ENCODE measurements at places on chromosomes 5 and 9.

DNA sequence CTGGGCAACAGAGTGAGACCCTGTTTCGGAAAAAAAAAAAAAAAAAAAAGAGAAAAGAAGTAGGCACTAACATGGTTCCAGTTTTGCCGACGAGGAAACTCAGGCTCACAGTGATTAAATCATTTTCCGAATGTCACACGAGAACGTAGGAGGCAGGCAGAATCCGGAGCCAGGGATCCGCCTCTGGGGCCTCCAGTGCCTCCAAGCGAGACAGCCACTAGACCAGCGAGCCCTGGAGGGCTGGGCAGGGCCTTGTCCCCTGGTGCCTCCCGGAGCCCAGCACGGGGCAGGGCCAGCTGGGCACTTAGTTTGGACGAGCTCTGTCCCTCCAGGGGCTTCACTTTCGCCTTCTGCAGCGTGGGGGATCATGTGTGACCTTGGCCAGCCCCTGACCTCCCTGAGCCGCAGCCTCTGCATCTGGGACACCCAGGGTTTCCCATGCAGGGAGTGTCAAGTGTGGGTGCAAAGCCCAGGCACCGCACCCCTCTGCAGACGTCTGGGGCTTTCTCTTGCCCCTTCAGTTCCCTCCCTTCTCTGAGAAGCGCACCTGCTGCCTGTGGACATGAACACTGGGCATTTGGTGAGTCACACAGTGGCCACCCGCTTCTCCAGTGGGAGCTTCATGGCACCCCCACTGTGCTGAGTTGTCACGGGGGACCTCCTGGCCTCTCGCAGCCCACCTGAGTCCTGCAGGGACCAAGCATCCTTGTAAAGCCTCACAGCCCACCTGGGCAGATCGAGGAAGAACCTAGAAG, 80.3 kb downstream of the RXRA start:
- peaks cover 6% of the 10 kb centered on the region for H3K36me3 ChIP-seq
- ATAC-seq = no peak
- H3K27ac ChIP-seq = peak overlapping the region; percentile 76
- H3K27me3 ChIP-seq = no peaks in the 10 kb centered on the region
- peaks cover 17% of the 10 kb centered on the region for H3K4me1 ChIP-seq

DNA sequence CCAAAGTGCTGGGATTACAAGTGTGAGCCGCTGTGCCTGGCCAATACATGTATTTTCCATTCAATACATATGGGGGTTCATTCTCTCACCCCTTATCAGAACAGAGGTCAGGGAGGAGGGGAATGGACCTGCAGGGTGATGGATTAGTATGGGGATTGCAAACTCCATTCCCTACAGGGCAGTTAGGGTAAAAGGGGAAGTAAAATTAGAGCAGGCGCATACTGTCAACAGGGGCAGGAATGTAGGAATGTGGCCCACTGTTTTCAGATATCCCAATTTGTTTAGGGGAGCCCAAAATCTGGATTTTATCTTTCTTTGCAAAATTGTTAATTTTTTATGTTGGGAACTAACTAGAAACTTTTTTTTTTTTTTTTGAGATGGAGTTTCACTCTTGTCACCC, 46.4 kb upstream of the SLC44A1 start:
- H3K36me3 ChIP-seq = no peaks in the 10 kb centered on the region
- no peak overlapping the region for H3K27ac ChIP-seq
- ATAC-seq = no peak
- no peaks in the 10 kb centered on the region for H3K4me1 ChIP-seq
- H3K27me3 ChIP-seq = peaks cover 11% of the 10 kb centered on the region

- peaks cover 20% of the 10 kb centered on the region for H3K4me1 ChIP-seq
- H3K27ac ChIP-seq = no peak overlapping the region
- ATAC-seq = no peak
- no peaks in the 10 kb centered on the region for H3K36me3 ChIP-seq
- no peak overlapping the region for H3K4me3 ChIP-seq
These were observed 156.4 kb upstream of the ELL2 start for GRCh38 chr5:96117771-96118651.

DNA sequence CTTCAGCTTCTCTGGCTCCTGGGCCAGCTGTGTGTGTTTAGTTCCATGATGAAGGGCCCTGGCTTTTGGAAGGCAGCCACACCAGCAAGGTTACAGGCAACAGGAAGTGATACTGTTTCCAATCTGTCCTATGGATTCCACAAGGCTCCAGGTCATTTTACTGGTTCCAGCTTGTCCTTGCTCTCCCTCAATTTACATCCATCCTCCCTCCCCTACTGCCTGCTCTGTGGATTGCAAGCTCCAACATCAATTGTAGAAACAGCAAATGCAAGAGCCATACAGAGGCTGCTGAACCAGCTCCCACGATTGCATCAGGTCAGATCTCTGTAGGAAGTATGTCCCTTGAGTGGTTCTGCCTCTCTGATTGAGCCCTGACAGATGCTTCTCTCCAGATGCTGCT, 409.8 kb downstream of the NTRK2 start:
- no peak for ATAC-seq
- no peaks in the 10 kb centered on the region for H3K36me3 ChIP-seq
- peaks cover 20% of the 10 kb centered on the region for H3K27me3 ChIP-seq

GRCh38 chr9:69831611-69832010, 11.0 kb downstream of the CFAP95 start:
- H3K4me3 ChIP-seq = no peak overlapping the region
- peaks cover 5% of the 10 kb centered on the region for H3K4me1 ChIP-seq
- H3K27ac ChIP-seq = no peak overlapping the region
- no peaks in the 10 kb centered on the region for H3K36me3 ChIP-seq

GRCh38 chr5:122129306-122129705, at the start of gene ZNF474:
Gene ZNF474 (plus strand): TSS chr5:122129546. CDS start chr5:122151991, 22,445 bp downstream.
- no peaks in the 10 kb centered on the region for H3K36me3 ChIP-seq
- no peak for ATAC-seq
- no peaks in the 10 kb centered on the region for H3K27me3 ChIP-seq
- H3K4me1 ChIP-seq = no peaks in the 10 kb centered on the region
- H3K4me3 ChIP-seq = no peak within 1 kb of the TSS

- no peaks in the 10 kb centered on the region for H3K36me3 ChIP-seq
- no peak for ATAC-seq
- no peak overlapping the region for H3K27ac ChIP-seq
- H3K4me3 ChIP-seq = no peak overlapping the region
- no peaks in the 10 kb centered on the region for H3K4me1 ChIP-seq
These were observed 1038.7 kb downstream of the PTPRD start for GRCh38 chr9:9574080-9574479.

DNA sequence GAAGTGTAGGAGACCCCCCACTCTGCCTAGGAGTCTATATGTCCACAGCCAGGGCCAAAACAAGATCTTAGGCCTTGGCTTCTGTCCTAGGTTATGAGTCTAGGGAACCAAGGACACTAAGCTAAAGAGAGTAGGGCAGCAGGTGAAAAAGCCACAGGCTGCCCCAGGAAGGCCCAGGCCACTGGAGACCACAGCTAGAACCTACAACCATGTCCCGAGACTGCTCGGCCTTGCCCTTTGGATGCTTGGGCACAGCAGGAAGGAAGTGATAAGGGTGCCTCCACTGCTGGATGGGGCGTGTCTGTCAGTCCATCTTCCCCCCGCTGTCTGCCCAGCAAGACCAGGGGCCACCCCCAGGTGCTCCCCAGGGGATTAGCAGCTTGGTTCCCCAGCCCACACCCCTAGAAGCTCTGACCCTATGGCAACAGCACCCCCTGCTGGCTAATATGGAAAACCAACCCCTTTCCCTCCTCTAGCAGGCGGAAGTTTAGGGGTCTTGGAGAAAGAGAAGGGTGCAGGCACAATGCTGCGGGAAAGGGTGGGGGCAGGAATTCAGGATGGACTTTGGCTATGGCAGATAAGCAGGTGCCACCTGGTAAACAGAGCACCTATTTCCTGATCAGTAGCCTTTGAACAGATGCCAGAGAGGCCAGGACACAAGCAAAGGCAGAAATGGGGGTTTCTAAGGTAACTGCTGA, 10.5 kb upstream of the IRF1 start:
- no peaks in the 10 kb centered on the region for H3K36me3 ChIP-seq
- H3K27ac ChIP-seq = peak overlapping the region; percentile 58
- ATAC-seq = peak; percentile 38

DNA sequence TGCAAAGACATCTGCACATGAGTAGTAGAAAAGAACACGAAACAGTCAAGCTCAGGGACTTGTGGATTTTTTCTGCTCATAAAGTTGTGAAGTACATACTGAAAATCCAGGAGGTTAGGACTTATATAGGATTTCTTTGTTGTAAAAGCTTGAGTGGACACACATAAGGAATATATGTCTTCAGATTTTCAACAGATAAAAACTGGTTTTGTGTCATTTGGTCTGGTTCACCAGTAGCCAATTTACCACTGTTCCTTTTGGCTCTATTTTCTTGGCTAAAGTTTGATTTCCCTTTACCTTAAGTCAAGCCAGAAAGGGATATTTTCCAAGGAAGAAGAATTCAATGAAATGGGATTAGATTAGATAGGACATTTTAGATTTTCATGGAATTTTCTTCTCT, 204.3 kb downstream of the NR3C1 start:
- H3K27ac ChIP-seq = no peak overlapping the region
- no peak overlapping the region for H3K4me3 ChIP-seq
- H3K4me1 ChIP-seq = peaks cover 9% of the 10 kb centered on the region
- ATAC-seq = no peak
- no peaks in the 10 kb centered on the region for H3K36me3 ChIP-seq

DNA sequence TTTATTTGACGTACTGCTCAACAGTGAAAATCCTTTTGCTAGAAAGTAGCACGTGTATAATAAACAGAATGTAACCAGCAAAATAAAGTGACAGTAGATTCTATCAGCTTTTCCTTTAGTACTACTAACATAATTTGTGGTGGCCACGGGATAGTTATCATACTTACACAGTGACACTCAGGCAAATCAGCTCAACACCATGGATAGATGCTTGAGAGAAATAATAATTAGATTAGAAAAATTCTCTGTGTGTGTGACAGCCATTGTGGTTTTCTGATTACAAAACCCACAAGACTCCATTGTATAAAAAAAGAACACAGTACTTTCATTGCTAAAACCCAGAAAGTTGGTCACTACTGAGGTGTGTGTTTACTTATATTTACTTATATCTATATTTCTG, 101.1 kb downstream of the MUSK start:
- H3K4me1 ChIP-seq = no peaks in the 10 kb centered on the region
- H3K36me3 ChIP-seq = no peaks in the 10 kb centered on the region
- no peaks in the 10 kb centered on the region for H3K27me3 ChIP-seq
